ENCODE measurements at places on chromosomes 5 and 9.

DNA sequence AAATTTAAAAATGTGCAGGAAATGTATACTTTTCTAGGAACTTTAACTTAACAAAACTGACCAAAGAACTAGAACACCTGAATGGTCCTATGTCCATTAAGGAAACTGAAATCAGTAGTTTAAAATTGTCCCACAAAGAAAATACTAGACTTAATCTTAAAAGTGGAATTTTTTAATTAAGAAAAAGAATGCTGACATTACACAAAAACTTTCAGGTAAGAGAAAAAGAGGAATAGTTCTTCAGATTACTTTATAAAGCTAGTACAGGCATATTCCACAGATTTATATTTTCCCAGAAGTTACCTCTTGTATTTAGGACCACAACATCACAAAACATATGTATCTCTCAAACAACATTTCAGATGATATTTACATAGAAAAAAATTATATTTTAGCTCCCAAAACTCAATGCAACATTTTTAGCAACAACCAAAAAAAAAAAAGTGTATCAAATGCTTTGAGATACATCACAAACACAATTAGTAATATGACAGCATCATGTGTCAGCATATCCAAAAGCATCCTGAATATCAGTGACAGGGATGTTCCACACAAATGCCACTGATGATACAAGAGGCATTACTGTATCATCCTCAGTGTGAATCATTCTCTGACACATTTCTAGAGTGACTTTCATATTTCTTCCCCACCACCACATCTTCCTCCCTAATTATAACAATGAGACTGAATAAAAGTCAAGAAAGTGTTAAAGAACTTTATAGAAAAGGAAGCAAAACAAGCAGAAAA lies 264.0 kb downstream of the EPB41L4A start:
- no peak for DNase-seq

GRCh38 chr9:14812806-14813205 lies 90.3 kb upstream of the CER1 start:
- no peak for DNase-seq

DNA sequence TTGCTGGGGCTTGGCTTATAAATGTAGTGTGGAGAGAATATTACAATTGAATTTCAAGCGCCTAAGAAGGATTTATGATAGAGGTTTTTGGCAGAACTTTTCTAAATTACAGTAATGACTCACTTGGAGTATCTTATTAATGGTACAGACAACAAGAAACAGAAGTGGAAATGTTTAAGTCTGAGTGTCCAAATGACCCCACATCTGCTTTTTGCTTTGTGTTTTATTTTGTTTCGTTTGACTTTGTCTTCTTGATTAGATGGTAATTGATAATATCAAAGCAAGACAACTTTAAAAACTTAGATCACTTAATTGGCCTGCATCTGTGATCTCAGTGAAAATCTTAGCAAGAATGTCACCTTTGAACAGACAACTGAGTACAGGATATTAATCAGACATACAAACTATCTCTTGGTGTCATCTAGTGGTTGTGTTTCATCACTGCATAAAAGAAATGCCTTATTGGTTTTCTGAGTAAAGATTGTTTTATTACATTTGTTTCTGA lies 577.4 kb downstream of the ISL1 start:
- no peak for DNase-seq

GRCh38 chr5:122101636-122102285 lies 23.7 kb upstream of the LOX start:
- no peak for DNase-seq
